ENCODE measurements at places on chromosomes 1 and 21.

GRCh38 chr21:41783476-41784180, 16.8 kb upstream of the RIPK4 start:
- DNase-seq = peak; percentile 27

GRCh38 chr21:15014221-15014620, 50.6 kb downstream of the NRIP1 start:
- DNase-seq = no peak

- peak; percentile 56 for DNase-seq
These were observed 12.1 kb upstream of the LINGO4 start for GRCh38 chr1:151817353-151817730.

- no peak for DNase-seq
These were observed 8.8 kb upstream of the COG2 start for GRCh38 chr1:230633469-230633868.

GRCh38 chr1:60367532-60367931, 294.0 kb upstream of the C1orf87 start:
- no peak for DNase-seq

- DNase-seq = no peak
These were observed 56.6 kb upstream of the EDN2 start for GRCh38 chr1:41540886-41541591.

DNA sequence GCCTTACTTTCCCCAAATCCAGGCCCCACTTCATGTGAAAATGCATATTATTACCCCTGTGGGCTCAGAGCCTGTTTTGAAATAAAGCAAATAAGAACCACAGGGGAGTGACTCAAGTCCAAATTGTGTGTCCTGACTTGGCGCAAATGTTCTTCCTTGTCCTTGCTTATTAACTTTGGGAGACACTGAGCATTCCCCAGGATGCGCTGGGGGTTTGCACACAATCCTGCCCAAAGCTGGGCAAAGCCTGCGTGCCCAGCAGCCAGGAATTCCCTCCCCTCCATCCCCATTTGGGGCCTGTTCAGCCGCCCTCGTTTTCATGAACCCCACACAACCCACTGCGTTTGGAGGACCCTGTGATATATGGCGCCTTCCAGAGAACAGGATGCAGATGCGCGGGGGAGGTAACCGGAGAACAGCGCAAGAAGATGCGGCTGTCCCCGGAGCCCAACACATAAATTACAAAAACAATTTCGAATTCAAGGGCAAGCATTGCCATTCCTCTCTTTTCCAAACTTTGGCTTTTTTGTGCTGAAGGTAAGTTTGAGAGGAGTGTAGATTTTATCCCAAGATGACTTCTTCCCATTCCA, 42.4 kb upstream of the CLDN14 start:
- no peak for DNase-seq

- DNase-seq = no peak
These were observed 14.8 kb downstream of the CD2 start for GRCh38 chr1:116769104-116769452.

DNA sequence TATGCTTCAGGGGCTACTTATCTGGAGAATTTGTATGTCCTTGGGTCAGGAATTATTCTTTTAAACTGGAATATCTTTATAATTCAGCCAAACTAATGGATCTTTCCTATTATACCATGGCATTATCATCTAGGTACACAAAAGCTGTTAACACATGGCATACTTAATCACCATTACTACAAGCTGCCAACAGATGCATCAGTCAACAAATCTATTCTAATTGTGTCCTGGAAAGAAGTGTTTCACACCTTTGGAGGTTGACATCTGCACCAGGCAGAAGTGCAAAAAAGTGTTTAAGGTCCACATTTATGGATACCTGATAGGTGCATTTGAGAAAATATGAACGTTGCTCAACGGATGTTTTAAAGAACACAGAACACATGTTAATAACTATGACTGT, 470.2 kb upstream of the ADGRL2 start:
- no peak for DNase-seq

DNA sequence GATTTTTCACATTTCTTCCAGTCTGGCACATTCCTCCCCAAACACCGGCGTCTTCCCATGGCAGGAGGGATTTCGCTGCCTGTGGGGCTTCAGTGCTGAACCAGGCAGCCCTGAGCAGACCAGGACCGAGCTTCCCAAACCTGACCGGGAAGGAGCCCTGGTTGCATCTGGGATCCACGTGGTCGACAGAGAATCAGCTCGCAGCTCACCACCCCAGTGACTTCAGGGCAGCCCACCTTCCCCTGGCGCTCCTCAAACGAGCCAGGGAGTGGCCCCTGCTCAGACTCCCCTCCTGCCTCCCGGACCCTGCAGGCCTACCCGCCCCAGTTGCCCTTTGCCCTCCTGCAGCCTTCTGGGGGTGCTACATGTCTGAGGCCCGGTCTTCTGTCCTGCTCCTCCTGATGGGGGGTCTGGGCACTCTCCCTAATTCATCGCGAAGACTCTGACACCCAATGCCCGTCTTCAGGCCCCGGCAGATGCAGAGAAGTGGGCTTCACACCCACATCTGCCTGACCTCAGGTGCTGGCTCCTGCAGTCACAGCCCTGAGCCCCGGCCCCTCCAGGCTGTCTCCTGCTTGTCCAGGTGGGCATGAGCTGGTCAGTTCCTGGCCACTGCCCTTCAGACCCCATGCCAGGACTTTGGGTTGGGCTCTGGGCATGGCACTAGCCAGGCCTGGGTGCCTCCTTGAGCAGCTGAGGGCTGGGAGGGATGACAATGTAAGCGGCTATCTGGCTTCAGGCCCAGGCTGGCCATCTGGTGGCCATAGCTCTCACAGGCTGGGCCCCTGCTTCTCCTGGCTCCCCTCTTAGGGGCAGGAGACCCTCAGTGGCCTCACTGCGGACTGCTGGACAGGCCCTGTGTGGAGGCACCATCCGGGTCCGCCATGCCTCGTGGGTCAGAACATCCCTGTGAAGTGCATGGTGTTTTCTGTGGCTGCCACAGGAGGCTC, 26.1 kb upstream of the PRSS38 start:
- DNase-seq = peak; percentile 10

- no peak for DNase-seq
These were observed 4.4 kb downstream of the LINGO4 start for GRCh38 chr1:151800830-151801229.

DNA sequence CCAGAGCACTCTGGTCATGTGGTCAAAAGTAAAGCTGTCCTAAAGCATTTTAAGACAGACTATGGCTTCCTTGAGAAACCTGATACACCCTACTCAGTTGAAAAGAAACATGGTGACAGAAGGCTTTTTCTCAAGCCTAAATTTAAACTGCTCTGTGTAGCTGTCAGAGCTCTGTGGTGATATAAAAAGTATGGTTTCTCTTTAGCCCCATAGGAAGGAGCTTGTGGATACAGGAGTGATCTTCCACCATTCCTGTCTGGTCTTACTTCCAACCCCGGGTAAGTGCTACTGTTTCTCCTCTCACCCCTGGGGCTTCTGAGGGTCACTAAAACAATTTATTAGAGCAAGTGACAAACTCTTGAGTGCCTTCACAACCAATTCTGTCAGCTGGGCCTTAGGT, 8.5 kb downstream of the TP53BP2 start:
- DNase-seq = no peak

GRCh38 chr21:17976139-17976538, 157.0 kb upstream of the C21orf91 start:
- DNase-seq = no peak

DNA sequence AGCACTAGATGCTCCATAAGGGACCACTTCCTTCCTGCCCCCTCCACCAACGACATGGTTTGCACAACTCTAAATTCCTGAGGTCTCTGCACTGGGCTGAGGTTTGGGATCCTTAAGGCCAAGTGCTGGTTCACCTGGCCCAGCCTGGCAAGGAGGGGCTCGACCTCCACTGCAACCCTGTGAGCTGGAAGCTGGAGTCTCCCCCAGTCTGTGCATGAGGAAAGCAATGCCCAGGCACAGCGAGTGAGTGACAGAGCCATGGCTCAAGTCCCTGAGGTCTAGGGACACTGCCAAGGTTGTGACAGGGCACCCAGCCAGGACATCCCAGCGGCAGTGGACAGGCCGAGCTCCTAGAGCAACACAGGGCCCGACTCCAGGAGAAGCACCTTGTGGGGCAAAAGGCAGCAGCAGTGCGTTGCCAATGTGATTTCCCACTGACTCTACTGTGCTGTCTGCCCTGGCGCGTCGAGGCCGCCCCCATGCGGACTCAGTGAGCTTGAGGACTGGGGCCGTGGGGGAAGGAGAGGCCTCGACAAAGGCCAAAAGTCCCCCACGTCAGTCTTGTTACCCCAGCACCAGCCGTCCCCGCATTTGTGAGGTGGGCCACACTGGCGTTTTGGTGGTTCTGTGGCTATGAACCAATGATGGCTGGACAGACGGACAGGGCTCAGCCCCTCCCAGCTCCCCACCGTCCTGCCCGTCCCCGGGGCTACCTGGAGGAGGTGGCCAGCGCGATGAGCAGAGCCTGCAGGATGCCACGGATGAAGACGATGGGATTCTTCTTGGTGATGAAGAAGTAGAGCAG, 30.0 kb downstream of the PODN start:
- no peak for DNase-seq

- DNase-seq = no peak
These were observed 37.2 kb upstream of the SLC6A9 start for GRCh38 chr1:44068442-44068921.

GRCh38 chr1:195744256-195744655, 864.0 kb downstream of the KCNT2 start:
- no peak for DNase-seq

DNA sequence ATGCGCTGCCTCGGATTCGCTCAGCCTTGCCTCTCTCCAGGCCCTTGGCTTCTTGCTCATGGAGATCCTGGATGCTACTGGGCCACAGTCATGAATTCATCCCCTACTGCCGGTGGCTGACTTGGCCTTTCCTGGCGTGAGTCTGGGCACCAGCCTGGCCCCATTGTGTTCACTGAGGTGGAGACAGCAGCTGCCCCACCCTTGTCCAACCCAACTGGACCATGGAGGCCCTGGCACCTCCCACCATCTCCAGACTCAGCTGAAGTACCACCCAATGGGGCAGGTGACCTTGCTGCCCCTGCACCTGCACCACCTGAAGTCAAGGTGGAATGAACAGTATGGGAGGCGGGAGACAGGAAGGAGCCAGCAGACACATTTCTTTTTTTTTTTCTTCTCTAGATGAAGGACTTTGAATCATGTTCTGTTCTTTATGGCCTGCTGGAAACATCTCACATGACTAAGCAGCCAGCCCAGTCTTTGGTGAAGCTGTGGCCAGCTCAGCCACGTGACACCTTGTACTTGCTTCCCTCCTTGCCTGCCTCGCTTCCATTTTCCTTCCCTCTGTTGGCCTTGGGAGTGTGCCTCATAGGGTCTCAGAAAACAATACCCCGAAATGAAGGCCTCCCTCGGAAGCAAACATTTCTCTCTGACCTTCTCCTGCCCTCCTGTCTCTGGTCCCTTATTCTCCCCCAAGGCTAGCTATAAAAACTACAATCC, 3.8 kb upstream of the SLC30A2 start:
- DNase-seq = no peak

DNA sequence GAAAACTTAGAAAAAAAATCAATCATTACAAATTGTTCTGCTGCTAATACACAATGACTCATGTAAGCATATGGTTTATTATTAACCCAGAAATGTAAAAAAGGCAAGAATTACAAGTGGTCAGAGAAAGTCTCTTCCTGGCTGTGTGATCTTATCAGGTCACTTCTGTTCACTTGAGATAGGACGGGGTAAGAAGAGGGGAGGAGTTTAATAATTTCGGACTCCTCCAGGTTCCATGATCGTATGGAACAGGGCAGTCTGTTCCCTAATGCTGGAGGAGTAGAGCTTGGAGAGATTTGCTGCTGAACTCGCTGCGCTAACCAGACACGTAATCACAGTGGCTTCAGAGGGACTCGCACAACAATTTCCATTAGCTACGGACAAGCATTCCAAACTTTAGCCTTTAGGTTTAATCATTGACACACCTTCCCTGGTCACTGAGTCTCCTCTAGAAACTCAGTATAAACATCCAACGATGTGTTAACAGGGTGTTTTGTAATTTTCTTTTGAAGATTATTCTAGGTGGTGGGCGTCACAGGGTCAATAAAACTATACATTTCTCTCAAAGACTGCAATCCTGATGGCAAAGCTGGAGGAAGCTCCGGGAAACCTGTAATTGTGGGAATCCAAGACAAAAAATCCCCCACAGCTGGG, 1.3 kb downstream of the CRYZ start:
- DNase-seq = no peak

GRCh38 chr1:239417986-239418640, 31.7 kb downstream of the CHRM3 start:
- DNase-seq = no peak

DNA sequence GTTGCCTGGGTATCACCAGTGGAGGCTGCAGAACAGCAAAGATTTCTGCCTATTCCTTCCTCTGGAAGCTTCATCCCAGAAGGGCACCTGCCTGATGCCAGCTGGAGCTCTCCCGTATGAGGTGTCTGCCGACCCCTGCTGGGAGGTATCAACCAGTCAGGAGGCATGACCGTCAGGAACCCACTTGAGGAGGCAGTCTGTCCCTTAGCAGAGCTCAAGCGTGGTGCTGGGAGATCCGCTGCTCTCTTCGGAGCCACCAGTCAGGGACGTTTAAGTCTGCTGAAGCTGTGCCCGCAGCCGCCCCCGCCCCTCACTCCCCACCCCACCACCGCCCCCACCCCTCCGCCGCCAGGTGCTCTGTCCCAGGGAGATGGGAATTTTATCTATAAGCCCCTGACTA, 23.1 kb upstream of the HFM1 start:
- no peak for DNase-seq

DNA sequence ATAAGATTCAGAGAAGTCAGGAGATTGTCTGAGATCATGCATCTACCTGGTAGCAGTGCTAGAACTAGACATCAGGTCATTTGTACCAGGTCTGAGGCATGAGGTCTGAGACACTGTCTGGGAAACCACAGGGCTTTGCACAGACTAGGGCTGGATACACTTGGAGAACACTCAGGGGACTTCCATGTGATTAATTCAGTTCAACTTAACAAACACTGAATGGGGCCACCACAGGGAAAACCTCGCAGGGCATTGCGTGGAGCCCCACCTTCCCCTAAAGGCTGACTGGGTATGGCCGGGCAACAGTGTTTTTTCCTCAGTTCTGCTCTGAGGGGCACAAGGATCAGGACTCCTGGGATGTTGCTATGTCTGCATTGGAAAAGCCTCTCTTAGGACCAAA, 86.5 kb upstream of the WARS2 start:
- DNase-seq = no peak

DNA sequence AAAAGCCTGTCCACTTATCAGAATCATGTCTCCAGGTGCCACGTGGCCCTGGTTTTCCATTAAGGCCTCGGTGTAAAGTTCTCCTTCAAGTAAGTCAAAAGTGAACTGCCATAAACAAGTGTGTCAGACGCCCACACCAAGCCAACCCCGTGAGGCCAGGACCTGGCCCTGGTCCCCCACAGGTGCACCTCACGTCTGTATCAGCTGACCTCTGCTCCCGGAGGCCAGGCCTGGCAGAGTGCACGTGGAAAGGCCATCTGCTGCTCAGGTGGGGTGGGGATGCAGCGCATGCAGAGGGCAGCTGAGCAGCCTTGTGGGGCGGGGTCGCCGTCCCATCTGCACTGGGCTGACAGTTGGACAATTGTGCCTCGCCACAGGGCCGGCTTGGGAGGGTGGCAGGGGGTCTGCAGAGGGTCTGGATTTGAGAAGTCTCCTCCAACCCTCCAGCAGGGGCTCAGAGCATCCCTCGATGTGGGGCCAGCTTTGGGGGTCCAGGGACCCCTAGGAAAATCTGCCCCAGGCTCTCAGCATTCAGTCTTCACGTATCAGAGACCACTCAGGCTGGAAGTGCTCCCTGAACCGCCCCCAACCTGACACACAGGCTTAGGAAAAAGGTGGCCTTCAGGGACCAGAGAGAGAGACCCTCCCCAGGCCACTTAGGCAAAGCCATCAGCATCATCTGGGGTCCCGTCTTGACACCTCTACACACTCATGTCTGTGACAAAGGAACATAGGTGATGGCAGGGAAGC, 3.0 kb downstream of the SLC19A1 start:
- no peak for DNase-seq

GRCh38 chr1:204241914-204242313, 28.1 kb upstream of the GOLT1A start:
- DNase-seq = no peak
